ENCODE measurements at places on chromosomes 7 and 10.

DNA sequence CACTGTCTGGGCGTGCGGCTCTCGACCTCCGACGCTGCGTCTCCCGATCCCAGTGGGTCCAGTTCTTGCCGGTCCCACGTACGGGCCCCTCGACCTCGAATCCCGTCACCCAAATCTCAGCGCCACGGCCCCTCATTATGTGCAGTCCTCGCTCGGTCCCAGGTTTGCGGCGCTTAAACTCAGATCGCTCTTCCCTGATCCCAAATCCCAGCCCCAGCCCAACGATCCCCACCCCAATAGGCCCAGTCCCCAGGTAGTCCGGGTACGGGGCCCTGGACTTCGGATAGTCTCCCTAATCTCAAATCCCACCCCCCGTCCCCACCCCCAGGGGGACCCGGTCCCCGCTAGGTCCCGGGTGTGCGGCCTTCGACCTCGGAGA is 666 bp downstream of the HNRNPF start:
- DNase-seq: no peak

- DNase-seq: peak; percentile 58
Observed at GRCh38 chr10:77386838-77387237, 250.8 kb downstream of the KCNMA1 start.

GRCh38 chr7:47153058-47153457 is 428.9 kb downstream of the TNS3 start:
- DNase-seq: peak; percentile 67

GRCh38 chr7:137305901-137306621 is 37.5 kb downstream of the PTN start:
- no peak for DNase-seq

DNA sequence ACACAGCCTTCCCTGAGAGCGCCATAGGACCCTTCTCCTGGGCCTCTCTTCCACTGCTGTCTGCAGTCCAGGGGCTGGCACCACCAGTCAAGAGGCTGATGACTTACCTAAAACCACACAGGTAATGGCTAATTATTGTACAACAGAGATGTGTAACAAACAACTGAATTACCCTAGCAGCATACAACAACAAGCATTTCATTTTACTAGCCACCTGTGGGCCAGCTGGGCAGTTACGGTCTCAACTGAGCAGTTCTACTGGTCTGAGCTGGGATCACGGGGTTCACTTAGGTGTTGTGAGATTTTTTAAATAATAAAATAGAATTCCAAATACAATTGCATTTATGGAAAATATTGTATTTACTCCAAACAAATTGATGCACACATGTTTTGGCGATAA is 431.9 kb downstream of the TNS3 start:
- no peak for DNase-seq

- peak; percentile 4 for DNase-seq
Observed at GRCh38 chr10:43024942-43025700, 51.7 kb upstream of the RET start.

GRCh38 chr10:934746-935406 is 3.4 kb upstream of the LARP4B start:
- no peak for DNase-seq

- peak; percentile 18 for DNase-seq
Observed at GRCh38 chr10:101892782-101893391, 49.3 kb upstream of the KCNIP2 start.

DNA sequence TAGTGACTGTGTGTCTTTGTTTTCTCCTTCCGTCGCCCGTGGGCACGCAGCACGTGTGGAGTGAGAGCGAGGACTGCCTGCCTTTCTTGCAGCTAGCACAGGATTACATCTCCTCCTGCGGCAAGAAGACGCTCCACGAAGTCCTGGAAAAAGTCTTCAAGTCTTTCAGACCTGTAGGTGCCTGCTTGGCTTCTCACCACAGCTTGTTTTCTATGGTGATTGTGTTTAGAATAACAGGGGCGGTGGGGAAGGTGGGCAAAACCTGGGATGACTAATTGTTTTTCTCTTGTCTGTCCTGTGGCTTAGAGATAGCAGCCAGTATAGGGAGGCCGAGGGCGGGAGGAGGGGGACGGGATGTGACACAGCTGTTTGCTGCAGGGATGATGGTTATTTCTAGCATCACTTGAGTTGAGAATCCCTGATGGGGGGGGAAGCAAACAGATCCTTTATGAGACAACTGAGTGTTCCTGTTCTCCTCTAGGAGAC is 11.4 kb downstream of the MTURN start:
- no peak for DNase-seq

- DNase-seq: peak; percentile 69
Observed at GRCh38 chr7:127437837-127438236, 45.3 kb upstream of the ZNF800 start.

DNA sequence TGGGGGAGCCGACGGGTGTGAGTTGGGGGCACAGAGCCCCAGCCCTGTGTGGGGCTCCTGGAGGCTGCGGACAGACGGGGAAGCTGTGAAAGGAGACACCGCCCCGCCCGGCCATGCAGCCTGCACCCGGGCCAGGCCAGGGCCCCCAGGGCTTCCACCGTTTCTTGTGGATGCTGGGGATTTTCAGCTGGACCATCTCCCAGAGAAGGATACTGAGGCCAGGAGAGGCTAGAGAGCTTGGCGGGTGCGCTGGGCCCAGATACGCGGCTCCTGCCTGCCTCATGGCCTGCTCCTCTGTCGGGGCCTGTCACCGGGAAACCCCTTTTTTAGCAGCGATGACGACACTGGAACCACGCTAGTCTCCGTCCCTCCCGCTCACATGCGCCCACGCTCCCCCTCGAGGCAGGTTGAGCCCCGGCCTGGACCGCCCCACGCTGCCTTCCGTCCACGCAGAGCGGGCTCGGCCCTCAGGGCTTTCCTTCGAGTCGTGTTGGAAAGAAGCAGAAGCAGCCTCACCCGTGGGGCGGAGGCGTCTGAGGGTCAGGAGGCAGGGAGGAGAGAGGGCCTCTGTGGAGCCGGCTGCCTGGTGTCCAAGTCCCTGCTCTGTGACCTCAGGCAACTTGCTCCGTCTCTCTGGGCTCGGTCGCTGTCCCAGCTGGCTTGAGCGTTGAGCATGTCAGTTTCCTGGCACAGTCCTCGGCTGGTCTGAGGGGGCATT is 11.7 kb downstream of the TMEM184A start:
- no peak for DNase-seq

- no peak for DNase-seq
Observed at GRCh38 chr10:76839276-76839675, 798.3 kb downstream of the KCNMA1 start.

DNA sequence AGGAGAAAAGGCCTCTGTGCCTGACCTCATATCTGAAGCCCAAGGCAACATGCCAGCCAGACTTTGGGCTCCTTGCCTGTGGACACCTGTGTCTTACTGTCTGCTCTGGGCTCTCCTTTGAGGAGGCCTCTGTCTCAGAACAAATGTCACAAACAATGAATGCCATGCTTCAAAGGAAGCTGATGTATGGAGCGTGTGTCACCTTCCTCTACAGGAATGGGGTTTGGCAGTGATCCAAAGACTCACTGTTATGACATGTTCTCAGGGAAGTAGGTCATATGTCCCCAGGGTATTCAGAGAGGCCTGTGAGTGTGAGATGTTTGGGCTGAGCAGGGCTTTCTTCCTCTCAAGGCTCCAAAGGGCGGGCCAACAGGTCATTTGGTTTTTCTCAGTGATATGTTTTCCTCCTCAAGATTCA is 38.4 kb downstream of the PTPRE start:
- no peak for DNase-seq

DNA sequence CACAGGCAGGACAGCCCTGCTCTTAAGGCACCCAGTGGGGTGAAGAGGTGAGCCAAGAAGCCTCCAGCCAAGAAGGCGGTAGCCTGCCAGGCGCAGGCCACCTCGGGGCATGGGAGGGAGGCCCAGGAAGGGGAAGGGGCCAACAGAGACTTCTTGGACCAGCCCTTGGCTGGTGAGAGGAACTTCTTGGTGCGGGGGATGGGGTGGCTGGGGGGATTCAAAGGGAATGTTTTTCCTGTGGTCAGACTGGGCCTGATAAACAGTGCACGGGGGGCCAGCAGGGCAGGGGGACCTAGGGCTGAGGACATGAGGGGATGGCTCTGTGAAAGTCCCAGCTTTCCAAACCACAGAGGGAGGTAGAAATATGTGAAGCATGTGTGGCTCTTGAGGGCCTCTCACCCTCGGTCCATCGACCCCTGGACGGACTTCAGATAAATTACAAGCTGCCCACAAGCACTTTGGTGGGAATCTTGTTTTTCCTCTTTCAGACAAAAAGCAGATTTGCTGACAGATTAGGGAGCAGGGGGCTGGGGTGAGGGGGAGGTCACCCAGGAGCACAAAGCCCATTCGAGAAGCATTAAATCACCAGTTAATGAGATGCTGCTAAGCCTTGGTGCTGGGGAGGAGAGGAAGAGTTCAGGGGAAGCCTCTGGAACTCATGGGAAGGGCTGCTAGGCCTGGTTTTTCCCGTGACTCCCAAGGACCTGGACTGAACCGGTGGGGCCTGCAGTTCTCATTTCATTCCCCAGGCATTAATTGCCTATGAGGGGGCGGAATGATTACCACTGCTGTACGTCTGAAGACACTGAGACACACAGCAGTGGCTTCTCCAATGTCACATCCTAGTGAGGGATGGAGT is 11.3 kb downstream of the CRYGN start:
- peak; percentile 48 for DNase-seq

GRCh38 chr10:118734475-118734874 is 20.3 kb downstream of the CACUL1 start:
- no peak for DNase-seq

DNA sequence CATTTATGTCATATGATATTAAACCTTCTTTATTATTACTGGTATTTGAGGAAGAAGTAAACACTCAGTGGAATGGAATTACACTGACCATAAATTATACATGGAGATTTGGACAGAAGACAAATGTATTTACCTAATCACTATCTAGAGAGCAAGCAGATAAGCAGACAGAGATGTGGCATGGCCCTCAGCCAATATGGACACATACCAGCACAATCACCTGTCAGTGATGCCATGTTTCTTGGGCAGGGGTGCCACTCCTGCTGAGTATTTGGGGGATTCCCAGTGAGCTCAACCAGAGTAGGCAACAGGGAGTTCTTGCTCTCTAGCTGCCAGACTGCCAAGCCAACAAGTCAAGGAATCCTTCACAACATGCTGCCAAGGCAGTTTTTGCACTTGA is 866.3 kb upstream of the LRRN3 start:
- no peak for DNase-seq

GRCh38 chr10:75633568-75633967 is 202.1 kb downstream of the LRMDA start:
- no peak for DNase-seq

GRCh38 chr10:127291329-127291728 is 94.9 kb upstream of the INSYN2A start:
- DNase-seq: no peak

GRCh38 chr10:74194999-74195398 is 44.0 kb downstream of the ADK start:
- DNase-seq: peak; percentile 34

DNA sequence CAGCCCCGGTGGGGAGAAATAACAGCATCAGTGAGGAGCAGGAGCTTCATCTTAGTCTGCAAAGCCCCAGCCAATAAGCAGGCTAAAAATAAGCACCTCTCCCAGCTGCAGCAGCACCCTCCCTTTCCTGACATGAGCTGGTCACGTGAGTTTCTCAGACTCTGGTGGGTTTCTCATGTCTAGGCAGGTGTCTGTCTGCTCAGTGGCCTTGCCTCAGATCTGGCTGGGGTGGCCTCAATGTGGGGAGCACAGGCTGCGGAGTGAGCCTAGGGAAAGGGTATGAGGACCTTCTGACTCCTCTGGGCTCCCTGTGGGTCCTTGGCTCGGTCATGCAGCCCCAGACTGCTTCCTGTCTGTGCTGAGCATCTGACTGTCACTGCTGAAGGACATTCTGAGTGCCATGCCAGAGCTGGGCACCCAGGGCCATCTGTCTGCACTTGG is 81.6 kb upstream of the LRRC4 start:
- DNase-seq: no peak

DNA sequence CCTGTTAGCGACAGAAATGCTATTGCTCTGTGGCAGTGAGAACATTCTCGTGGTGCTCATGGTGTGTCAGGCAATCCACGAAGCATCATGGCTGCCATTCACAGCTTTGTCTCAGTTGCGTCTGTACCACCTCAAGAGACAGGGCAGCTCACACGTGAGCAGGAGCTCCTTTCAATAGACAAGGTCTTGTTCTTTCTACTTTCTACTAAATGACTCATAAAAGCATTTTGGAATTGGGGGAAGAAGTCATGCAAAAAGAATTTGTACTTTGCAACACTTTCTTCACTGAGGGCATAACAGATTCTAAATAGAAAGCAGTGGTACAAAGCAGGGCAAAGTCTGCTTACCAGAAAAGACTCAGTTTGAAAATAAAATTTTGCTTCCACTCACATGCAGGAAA is 638.5 kb downstream of the PHTF2 start:
- DNase-seq: peak; percentile 66

DNA sequence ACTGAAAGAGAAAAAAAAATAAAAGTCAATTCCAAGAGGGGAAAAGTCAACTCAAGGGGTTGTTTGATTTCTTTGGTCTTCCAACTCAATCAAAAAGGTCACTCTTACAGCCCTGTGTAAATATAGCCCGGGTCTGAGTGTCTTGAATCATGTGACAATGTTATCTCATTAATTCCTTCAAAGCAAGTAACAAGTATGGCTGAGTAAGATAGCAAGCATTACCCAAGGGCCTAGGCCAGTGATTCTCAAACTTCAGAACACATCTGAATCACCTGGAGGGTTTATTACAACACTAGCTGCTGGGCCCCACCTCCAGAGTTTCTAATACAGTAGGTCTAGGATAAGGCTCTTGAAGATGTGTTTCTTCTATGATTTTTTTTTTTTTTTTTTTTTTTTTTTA is 125.0 kb downstream of the PRLHR start:
- DNase-seq: no peak

- no peak for DNase-seq
Observed at GRCh38 chr7:22694597-22695207, 32.3 kb upstream of the IL6 start.

DNA sequence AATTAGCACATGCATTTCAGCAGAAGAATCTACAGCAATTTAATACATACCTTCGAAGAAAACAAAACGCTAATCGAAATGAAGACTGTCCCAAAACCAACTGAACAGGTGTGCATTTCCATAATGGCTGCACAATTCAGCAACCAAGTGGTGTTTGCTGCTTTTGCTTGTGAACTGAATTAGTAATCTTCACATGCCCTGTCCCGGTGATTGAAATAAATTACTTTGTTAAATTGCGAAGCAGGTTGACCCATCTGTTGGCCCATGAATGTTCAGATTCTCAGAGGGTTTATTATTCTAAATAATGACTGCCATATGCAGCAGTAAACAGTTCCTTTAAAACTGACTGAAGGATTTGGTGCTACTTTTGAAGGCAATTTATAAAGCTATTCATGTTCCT is 445.2 kb upstream of the NFE2L3 start:
- DNase-seq: no peak

- DNase-seq: no peak
Observed at GRCh38 chr10:24526085-24526649, 197.5 kb downstream of the ARHGAP21 start.

DNA sequence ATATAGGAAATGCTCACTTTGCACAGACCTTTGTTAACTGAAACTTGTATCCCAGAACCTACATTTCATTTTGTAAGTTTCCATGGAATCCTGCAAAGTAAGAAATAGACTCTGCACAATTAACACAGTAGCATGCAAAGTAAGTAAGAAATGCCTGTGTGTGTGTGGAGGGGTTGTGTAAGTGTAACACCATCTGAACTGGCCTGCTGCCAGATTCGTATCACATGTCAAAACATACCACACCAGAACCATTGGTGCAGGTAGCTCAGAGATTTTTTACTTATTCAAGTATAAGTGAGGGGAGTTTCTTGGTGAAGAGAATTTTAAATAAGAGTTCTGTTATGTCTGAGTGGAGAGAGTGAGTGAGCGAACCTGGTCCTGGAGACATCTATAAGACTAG is 17.9 kb upstream of the DDX21 start:
- DNase-seq: no peak

GRCh38 chr10:43595739-43596298 is 10.4 kb upstream of the ZNF485 start:
- DNase-seq: no peak

Data from GM03348 (cell line).